CD4-positive, alpha-beta T cell treated with Interleukin-6 for 4 hours (primary cell): ENCODE measurements at places on chromosomes 2 and 18.

GRCh38 chr18:68448736-68449135, 266.2 kb downstream of the TMX3 start:
- DNase-seq: no peak

DNA sequence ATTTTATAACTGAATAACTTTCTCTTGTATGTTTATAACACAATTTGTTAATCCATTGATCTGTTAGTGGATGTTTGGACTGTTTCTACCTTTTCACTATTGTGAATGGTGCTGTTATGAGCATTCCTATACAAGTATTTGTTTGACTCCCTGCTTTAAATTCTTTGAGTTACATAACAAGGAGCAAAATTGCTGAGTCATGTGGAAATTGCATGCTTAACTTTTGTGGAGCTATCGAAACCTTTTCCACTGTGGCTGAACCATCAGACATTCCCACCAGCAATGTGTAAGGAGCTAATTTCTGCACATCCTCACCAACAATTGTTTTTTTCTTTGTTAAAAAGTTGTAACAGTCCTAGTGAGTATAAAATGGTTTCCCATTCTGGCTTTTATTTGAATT, 415.5 kb downstream of the CBLN2 start:
- no peak for DNase-seq

- DNase-seq: no peak
Measured at GRCh38 chr2:239830121-239831000, 194.8 kb downstream of the NDUFA10 start.

DNA sequence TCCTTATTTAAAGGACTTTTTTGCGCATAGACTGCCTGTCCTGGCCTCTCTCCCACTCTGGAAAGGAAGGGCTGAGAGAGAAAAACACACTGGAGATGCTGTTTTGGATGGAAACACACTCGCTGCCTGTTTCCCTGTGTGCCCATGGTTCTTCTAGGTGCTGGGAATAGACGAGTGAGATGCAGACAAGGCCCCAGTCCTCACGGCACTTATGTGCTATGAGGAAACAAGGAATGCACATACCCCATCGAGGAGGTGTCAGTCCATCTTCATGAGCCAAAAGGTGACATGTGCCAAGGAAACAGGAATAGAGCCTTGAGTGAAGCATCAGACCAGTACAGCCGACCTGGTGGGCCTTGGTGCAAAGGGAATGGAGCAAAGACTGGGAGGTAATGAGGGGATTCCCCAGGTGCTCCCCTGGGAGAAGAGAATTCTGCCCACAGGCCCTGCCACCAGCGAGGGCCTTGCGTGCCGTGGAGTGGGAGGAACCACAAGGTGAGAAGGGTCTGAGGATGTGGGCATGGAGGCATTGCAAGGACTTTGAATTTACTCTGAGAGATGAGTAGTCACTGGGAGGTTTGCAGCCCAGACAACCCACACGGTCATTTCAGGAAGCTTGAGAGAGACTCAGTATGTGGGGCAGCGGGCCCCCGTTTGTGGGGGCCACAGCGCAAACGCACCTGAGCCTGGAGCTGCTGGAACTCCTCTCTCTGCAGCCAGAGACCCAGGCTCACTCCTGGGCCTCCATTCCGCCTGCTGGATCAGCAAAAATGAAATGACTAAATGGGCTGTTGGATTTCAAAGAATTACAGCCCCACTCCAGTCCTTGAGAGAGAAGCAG, 197.5 kb upstream of the COPS8 start:
- no peak for DNase-seq

DNA sequence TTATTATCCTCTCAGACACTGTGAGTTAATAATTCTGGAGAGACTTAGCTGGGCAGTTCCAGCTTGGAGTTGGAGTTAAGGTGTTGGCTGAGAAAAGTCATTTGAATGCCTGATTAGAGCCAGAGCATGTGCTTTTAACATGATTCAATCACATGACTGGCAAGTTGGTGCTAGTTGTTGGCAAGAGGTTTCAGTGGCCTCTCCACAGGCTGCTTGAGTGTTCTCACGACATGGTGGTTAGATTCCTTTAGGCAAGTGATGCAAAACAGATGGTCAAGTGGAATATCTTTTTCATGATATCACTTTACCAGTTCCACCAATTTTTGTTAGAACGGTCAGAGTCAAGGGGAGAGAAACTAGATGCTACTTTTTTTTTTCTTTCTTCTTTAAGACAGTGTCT, 262.7 kb upstream of the FN1 start:
- no peak for DNase-seq

- no peak for DNase-seq
Measured at GRCh38 chr2:168718622-168719021, 83.8 kb upstream of the NOSTRIN start.

GRCh38 chr2:123656590-123656989, 368.5 kb upstream of the CNTNAP5 start:
- no peak for DNase-seq

GRCh38 chr2:233996461-233996860, 54.0 kb upstream of the SPP2 start:
- no peak for DNase-seq
